Naive thymus-derived CD8-positive, alpha-beta T cell (primary cell): ENCODE measurements at places on chromosomes 4 and X. TPM values are rescaled to one million over a fixed set of nuclear protein-coding genes. Genes with fewer than 3 reads are reported as not detected.
A peak's percentile ranks its signal among the peaks of the same experiment; 100 is the strongest.

GRCh38 chrX:47610511-47610910 lies 9.1 kb downstream of the SYN1 start:
- DNase-seq = no peak

DNA sequence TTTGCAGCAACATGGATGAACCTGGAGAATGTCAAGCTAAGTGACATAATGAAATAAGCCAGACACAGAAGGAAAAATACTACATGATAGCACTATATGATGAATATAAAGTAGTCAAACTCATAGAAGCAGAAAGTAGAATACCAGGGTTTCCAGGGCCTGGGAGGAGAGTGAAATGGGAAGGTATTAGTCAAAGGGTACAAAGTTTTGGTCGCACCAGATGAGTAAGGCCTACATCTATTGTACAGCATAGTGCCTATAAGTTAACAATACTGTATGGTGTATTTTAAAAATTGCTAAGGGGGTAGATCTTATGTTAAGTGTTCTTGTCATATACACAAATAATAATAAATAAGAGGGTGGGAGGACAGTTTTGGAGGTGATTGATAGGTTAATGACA lies 41.5 kb downstream of the ENOX2 start:
- no peak for DNase-seq

- peak; percentile 15 for DNase-seq
Measured at GRCh38 chrX:51743179-51743957, at the start of gene GSPT2. GSPT2 (plus strand) TSS chrX:51743442; CDS start chrX:51743627, 185 bp downstream.

The FLNA gene
- 341 TPM for polyA plus RNA-seq
